Jurkat, Clone E6-1 (cell line): ENCODE measurements at places on chromosomes 12 and 14.

- DNase-seq, result no peak
These were observed 22.0 kb upstream of the TMEM106C start for GRCh38 chr12:47941475-47941780.

DNA sequence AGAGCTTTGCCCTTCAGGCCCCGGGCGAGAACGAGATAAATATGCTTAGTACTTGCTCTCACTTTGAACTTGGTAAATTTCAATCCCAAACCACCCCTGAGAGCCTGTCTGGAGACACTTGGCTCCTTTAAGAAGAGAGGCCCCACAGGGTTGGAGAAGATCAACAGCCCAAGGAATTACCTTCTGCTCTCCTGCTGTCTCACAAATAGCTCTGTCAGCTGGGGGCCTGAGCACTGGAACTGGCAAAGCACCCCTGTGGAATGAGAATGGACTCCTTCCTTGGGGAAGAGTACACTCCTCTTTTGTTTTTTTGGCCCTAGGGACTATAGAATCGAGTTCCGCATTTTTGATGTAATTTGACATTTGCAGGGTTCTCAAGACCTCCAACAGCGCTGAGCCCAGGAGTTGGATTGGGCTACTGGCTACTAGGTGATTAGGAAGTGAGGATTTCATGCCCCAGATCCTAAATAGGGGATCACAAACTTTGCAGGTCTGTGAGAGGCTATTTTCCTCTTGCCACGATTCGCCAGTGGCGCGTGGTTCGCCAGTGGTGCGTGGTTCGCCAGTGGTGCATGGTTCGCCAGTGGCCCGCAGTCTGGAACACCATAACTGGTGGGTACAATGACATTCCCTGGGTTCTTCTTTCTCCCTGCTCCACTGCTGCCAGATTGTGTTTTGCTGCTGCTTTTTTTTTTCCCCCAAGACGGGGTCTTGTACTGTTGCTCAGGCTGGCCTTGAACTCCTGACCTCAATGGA lies 17.8 kb upstream of the MEG3 start:
- DNase-seq, result no peak

GRCh38 chr14:66359500-66359899 lies 126.7 kb upstream of the CCDC196 start:
- peak; percentile 75 for DNase-seq

DNA sequence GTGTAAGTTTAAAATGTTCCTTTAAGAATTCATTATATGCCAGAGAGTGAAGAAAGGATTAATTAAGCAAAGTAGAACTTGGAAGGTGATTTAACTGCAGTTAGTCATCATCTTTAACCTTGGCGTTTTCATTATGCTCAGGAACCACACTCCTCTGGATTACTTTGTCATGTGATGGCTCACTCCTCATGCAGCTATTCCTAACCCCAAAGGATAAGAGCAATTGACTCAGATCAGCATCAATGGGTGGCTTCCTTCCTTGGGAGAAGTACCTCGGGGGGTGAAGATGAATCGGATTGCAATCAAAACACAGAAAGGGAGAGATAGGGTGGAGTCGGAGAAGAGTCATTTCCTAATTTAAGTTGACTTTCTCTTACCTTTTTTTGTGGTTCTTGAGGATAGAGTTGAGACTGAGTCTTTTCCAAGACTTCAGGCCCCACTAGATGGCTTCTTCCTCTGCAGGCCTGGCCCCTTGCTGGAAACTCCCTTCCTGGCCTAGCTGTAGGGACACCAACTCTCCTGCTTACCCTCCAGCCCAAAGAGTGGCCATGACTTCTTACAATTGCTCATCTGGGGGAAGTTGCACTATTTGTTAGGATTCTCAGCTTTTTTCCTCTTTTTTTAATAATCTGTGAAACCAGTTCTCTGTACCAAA lies 238.6 kb upstream of the DDHD1 start:
- DNase-seq, result no peak

DNA sequence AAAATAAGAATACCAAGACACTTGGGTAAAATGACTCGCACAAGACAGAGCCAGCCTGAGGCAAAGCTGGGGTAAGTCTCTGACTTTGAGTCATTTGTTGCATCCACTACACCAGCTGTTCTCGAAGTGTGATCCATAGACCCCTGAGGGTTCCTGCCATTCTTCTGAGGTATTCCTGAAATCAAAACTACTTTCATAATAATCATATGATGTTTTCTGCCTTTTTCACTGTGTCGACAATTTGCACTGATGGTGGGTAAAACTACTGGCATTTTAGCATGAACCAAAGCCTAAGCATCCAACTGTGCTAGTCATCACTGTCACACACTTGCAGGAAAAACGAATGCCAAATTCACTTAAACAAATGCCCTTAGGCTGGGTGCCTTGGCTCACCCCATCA lies 135.5 kb upstream of the FUT8 start:
- DNase-seq, result no peak

GRCh38 chr14:50936016-50936340 lies 8.3 kb downstream of the PYGL start:
- no peak for DNase-seq

- no peak for DNase-seq
These were observed 102.8 kb upstream of the TMCC3 start for GRCh38 chr12:94753036-94753679.

- DNase-seq, result no peak
These were observed 1.3 kb downstream of the VASH1 start for GRCh38 chr14:76762411-76763095.

DNA sequence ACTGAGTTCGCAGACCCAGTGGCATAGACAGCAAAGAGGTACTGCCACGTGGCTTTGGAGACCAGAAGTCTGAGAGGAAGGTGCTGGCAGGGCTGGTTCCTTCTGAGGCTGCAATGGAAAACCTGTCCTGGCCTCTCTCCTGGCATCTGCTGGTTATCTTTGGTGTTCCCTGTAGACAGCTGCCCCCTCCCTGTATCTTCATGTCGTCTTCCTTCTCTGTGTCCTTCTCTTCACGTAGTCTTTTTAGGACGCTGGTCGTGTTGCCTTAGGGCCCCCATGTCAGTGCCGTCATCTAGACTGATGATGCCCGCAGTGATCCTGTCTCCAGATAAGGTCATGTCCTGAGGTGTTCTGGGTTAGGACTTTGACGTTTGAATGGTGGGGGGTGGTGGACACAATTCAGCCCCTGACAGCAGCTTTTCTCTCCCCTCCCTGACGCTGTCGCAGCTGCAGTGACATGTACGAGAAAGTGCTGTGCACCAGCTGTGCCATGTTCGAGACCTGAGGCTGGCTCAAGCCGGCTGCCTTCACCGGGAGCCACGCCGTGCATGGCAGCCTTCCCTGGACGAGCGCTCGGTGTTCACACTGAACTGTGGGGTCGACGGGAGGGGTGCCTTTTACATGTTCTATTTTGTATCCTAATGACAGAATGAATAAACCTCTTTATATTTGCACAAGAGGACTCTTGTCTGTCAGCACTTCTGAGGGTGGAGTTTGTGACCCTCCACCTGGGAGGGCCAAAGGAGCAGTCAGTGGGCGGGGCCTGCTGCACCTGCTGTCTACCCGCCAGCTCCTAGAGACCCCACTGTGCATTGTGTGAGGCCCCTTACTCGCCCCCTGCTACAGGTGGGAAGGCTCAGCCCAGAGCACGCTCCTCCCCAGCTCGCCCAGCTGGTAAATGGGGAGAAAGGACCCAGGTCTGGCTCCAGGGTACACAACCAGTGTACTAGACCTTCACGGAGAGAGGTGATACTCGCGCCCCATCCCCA lies 6.3 kb downstream of the SIVA1 start:
- no peak for DNase-seq

- no peak for DNase-seq
These were observed 81.5 kb upstream of the TMCC3 start for GRCh38 chr12:94731733-94732360.

DNA sequence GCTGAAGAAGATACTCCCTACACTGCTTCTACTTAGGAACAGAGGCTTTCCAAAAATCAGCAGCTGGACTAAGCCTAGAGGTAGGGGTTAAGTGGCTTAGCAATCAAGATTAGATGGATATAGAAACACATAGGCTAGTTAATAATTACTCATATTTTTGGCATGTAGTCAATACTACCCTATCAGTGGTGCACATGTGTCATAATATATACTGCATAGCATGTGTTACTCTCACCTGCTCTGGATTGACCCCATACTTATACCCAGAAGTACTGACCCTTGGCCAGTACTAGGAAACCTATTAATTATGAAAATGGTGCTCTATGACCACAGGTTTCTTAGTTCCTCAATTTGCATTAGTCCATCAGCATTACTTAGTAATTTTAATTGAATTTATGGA lies 528.4 kb upstream of the LMO3 start:
- no peak for DNase-seq

DNA sequence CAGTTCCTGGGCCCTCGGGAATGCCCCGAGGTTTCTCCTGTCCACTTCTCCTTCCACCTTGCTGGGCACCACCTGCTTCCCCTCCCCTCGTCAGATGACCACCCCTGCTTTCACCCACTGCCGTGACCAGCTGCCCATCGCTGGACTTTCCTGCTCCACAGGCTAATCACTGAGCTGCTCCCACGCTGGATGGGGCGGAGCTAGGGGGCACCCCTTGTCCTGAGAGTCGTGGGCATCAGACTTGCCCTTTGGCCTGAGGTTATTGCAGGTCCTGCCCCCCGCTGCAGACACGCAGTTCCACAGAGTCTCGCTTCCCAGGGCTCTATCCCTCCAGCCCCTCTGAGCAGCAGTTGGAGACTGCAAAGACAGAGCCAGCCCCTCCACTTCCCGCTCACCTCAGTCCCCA lies 427 bp downstream of the SLC6A12 start:
- DNase-seq, result no peak

DNA sequence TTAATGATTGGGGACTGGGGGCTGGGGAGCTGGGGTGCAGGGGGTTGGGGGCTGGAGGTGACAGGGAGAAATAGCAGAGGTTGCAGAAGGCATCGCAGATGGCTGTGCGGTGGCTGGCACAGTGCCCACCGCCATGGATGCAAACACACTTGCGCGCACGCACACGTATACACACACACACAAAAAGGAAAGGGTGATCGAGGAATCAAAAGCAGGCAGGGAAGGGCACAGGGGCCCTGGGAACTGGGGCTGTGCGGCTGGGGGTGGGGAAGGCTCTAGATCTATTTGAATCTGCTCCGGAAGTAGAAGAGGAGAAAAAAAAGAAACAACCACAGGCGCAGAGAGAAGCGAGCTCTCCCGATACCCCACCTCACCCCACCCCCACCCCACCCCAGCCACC lies 39.4 kb downstream of the ZFHX2 start:
- no peak for DNase-seq
